ENCODE measurements at places on chromosomes 6 and 20.

- no peak for DNase-seq
These were observed 5.5 kb downstream of the CASP8AP2 start for GRCh38 chr6:89834884-89835792.

GRCh38 chr6:4665489-4666417 lies 110.5 kb upstream of the CDYL start:
- DNase-seq: no peak

GRCh38 chr6:113019176-113019575 lies 672.0 kb downstream of the RFPL4B start:
- no peak for DNase-seq

DNA sequence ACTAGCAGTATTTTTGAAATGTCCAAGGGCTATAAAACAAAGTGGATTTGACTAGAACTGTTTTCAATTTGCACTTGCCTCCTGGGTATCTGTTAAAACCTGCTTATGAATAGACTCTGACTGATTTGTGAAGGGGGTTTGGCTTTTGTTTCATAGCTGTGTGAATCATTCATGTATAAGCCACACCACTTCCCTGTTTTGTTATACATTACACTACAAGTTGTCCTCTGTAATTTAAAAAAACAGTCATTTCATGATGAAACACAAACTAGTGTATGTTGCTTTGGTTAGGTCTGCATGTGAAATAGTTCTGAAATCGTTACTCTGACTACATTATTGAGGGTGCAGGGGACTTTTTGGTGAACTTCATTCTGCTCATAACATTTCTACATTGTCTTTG lies 121.7 kb downstream of the NKAIN2 start:
- no peak for DNase-seq

DNA sequence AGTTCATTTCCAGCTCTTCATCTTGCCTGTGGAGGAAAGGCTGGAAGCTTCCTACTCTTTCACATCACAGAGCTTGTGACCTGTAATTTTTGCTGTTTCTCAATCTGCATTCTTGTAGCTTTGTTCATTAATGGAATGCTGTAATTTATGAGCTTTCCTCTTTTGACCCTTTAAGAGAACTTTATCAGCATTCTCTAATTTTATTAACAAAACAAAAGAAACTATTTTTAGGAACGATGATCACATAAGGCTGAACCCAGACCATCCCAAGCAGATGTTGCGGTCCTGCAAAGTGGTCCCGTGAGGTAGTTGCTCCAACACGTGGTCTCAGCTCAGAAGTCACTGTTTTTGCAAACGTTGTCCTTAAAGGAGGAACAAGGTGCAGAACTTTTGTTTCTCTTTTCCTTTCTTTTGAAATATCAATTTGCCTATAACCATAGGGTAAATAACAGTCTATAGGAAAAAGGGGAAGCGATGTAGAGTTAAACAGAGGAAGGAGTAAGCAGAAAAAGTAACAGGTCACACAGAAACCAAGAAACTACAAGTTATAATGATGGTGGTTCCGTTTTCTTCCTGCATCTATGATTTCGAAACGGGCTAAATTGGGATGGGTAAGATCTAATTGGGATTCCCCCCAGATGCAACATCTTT lies 121.3 kb upstream of the PHACTR1 start:
- DNase-seq: no peak

GRCh38 chr6:41355952-41356351 lies 20.5 kb downstream of the NCR2 start:
- no peak for DNase-seq

DNA sequence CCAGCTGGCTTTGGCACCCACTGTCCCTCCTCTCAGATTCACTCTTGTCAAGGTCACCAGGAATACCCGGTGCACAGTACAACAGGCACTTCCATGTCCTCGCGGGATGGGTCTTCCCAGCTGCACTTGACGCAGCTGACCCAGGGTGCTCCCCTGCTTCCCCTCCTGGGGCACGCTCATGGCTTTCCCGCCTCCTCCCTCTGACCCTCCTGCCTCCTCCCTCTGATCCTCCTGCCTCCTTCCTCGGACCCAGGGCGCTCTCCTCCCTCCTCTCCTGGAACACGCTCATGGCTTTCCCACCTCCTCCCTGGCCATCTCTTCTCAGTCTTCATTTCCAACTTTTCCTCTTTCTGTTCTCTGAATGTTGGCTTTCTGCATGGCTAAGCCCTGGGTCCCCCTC lies 42.1 kb downstream of the FAM209B start:
- DNase-seq: no peak

DNA sequence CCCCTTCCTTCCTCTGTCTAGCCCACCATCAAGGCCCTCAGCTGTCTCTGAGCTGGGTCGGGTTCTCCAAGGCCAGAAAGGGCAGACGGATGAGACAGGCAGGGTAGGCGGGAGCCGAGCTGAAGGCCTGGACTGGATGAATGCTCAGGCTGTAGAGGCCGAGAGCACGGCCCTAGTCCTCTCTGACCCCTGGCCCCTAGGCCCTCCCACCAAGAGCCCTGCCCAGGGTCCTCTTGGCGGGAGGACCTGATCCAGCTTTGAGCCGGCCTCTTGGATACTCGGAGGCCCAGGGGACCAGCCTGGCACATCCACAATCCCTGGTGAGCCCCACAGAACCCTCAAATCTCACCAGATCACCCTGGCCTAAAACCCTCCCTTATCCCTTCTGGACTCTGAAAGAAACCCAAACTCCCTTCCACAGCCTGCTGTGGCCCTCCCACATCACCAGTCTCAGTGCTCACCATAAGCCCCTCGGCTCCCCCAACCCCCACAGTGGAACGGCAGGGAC lies 8.2 kb downstream of the ADISSP start:
- no peak for DNase-seq

DNA sequence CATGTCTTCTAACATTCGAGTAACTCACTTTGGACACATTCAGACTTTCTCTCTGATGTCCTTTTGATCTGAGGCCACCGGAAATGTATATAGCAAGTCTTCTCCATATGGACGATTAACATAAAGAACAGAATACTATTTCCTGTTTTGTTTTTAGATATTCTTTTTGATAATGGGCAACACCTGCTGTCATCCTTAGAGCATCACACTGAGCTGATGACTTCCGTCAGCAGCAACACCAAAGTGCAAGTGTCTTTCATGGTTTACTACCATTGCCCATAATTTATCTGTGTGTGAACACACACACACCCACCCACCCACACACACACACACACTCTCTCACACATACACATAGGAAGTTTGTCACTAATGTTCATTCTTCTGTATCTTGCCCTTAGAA lies 112.7 kb upstream of the SIM1 start:
- DNase-seq: no peak

- no peak for DNase-seq
These were observed 61.3 kb upstream of the FOXQ1 start for GRCh38 chr6:1250489-1251197.

GRCh38 chr20:38859070-38859690 lies 53.7 kb downstream of the PPP1R16B start:
- DNase-seq: no peak

DNA sequence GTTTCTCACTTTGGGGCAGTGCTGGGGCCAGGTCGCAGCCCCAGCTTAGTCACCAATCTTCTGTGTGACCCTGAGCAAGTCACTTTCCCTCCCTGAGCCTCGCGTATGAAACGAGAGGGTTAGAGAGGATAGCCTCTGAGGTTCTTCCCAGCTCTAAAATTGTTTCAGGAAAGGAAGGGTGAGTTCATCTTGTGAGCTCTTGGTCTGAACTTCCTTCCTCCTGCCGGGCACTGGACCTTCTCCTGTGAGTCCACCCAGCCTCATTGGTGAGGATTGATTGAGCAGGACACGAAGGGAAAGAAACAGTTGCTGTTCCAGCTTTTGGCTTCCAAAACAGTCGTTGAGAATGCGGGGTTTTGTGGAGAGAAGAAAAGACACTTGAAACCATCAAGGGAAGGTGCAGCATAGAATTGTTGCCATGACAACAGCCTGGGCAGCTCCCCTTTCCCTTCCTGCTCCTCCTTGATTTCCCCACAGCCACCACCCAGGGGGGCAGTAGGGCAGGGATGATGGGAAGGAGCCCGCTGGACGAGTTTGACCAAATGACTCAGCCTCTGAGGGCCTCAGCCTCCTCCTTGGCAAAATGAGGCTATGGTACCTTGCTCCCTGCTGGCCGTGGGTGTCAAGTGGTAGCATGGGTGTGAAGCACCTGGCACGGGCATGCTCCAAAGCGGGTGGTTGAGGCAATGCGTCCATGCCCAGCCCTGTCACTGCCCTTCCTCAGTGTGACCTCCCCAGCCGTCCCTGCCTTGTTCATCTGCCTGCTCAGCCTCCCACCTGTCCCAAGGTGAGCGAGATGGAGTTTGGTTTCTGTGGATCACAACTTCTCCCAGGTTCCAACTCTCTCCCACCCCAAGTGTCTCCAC lies 107.8 kb downstream of the CDC5L start:
- no peak for DNase-seq

GRCh38 chr6:170268216-170269129 lies 22.4 kb downstream of the DLL1 start:
- DNase-seq: no peak

DNA sequence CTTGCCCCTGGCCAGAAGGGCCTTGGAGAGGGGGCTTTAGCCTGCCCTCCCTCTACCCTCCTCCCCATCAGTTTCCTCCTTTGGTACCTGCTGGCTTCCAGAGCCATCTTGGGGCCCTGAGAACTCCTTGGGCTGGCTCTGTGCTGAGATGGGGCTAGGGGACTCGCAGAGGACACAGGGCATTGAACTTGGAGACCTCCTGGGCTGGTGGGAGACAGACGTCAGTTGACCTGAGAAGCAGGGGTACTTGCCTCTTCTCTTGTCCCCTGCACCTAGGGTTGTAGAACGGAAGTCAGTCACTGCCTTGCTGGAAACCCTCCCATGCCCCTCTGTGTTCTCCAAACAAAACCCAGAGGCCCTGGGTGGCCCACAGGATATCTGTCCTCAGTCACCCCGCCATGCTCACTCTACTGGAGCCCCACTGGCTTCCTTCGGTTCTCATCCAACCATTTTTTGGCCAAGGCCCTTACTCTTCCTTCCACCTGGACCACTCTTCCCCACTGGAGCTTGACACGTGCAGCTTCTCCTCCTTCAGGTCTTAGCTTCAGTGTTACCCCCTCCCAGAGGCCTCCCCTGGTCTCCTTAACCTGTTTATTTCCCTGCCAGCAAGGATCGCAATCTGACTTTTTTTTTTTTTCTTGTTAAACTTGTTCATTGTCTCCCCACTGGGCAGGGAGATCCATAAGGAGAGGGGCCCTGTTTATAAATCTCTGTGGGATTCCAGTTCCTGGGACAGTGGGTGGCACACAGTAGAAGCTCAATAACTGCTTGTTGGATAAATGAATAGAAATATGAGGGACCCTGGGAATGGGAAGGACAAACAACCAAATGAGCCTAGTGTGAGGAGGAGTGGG lies 971 bp downstream of the RBCK1 start:
- no peak for DNase-seq

DNA sequence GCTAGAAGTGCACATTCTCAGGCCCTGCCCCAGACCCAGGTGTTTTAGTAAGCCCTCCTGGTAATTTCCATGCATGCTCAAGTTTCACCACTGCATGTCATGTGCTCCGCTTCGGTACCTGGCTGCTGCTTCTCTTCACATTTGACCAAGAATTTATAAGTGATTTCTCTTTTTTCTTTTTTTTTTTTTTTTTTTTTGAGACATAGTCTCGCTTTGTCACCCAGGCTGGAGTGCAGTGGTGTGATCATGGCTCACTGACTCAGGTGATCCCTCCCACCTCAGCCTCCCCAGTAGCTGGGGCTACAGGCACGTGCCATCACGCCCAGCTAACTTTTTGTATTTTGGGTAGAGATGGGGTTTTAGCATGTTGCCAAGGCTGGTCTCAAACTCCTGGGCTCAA lies 16.0 kb downstream of the TM9SF4 start:
- no peak for DNase-seq

GRCh38 chr20:4569092-4569491 lies 152.6 kb upstream of the PRND start:
- no peak for DNase-seq

DNA sequence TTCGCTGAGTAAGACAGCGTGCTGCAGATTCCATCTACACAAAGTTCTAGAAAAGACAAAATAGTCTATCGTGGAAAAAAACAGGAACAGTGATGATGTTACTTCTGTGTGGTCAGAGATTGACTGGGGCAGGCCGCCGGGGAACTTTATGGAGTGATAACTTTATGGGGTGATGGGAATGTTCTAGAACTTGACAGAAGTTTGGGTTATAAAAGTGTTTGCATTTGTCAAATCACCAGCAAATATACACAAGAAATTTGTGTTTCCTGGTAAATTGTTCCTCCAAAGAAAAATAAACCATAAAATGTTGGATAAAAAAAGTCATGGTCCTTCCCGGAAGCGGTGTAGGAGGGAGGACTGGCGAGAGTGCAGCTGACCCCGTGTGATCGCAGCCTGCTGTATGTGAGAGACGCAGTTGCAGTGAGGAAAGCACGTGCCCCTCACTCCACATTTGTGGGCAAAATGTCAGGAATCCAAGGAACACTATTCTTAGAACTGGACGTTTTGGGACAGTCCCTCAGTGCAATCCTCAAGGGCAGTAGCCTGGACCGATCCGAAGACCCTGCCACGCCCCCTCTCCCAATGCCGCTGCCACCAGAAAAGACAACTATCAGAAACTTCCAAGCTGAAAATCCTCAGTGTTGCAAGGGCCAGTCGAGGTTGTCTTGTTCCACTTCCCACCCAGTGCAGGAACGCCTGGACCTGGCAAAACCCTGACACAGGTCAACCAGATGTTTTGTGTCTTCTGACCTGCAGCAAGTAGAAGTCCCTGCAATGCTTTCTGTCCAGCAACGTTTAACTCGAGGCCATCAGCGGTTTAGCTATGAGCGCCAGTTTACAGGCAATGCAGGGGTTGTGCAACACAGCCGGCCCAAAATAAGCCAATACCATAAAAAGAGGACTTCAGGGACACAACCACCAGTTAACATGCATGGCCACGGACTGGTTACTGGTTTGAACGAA lies 80.5 kb upstream of the QKI start:
- no peak for DNase-seq

- DNase-seq: no peak
These were observed 10.9 kb upstream of the NOX3 start for GRCh38 chr6:155466539-155466938.

DNA sequence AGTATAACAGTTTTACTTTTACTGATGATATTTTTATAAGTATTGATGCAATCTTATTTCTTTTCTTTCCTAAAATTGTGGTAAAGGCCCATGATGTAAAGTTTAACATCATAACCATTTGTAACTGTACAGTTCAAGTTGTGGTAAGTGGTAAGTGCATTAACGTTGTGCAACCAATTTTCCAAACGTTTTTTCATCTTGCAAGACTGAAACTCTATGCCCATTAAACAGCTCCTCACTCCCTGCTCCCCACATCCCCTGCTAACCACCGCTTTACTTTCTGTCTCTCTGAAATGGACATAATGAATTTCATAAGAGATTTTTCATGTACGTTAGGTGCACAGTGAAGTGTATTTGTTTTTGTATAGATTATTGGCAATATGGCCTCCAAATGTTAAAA lies 106.0 kb downstream of the PACRG start:
- no peak for DNase-seq
